ENCODE measurements at places on chromosomes 2 and 18.

DNA sequence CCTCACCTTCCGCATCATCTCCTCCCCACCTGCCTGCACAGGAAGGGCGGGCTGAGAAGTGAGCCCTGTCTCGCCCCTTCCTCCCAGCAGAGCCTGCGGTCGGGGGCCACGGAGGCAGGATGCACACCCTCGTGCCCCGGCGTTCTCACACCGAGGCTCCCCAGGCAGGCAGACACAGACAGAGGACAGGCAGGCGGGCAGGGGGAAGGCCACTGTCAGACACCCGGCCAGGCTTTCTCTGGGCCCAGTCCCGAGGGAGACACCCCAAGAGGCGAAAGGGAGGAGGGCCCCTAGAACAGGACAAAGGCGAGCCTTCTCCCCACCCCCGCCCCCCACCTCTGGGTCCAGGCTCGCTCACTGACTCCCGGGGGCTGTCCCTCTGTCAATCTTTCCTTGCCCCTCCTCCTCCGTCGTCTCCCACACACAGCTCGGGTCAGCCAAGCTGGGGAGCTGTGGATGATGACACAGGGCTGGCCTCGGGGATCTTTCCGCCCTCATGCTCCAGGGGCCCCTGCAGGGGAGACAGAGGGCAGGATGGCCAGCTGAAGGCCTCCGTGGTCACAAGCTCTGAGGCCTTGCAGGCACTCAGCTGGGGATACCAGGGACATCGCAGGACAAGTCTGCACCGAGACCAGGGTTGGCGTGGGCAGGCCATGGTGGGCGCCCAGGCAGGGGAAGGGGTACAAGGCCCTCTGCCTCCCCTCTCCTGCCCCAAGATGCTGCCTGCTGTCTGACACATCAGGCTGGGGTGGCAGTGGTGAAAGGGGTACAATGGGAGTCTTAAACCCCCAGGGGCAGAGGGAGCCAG lies 24.9 kb downstream of the BIN1 start:
- DNase-seq: peak; percentile 71

GRCh38 chr2:200985799-200986198 lies 22.3 kb upstream of the ORC2 start:
- peak; percentile 19 for DNase-seq

GRCh38 chr2:98795891-98796676 lies 65.2 kb upstream of the MGAT4A start:
- no peak for DNase-seq

GRCh38 chr2:30331038-30331437 lies 99.7 kb downstream of the LBH start:
- DNase-seq: no peak

GRCh38 chr18:77344786-77345500 lies 95.3 kb downstream of the GALR1 start:
- no peak for DNase-seq

GRCh38 chr2:16656784-16657391 lies 8.7 kb downstream of the CYRIA start:
- DNase-seq: no peak

GRCh38 chr2:3244486-3244885 lies 133.1 kb downstream of the EIPR1 start:
- DNase-seq: no peak

- DNase-seq: no peak
These were observed 44.5 kb downstream of the USP34 start for GRCh38 chr2:61426267-61426897.

- DNase-seq: no peak
These were observed 149.3 kb downstream of the COL6A3 start for GRCh38 chr2:237264480-237265219.

- DNase-seq: no peak
These were observed 37.3 kb downstream of the APOB start for GRCh38 chr2:21006423-21007128.

DNA sequence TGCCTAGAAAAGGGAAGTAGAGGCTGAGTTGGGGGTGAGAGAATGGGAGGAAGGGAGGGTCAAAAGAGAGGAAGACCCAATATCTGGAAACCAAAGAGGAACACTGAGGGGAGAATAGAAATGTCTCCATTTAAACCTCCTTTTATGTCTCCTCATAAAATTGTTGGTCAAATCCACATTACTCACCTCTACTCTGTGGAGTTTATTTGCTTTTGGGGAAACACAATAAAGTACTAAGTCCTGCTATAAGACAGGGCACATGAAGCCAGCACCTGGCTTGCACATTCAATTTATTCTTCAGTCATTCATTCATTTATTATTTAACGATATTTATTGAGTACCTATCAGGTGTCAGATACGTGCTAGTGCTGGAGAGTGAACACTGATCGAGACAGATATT lies 60.3 kb upstream of the NFE2L2 start:
- no peak for DNase-seq

DNA sequence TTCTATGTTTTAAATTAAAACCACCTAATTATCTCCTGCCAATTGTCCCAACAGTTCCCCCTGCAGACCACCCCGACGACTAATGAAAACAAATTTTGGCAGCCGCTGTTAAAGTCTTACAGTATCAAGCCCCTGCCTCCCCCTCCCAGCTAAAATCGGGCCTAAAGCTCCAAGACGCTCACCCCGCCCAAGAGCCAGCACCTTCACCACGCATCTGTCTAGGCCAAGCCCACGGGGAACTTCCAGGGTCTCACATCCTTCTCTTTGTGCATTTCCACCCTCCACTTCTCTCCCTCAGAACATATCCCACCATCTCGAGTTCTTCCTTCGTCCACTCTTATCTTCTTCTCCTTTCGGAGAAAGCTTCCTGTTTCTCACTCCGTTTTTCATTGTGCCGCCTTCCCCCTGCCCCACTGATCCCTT lies 445 bp downstream of the PRPF40A start:
- no peak for DNase-seq

- peak; percentile 7 for DNase-seq
These were observed 36.6 kb downstream of the ARL6IP6 start for GRCh38 chr2:152755029-152755428.

- DNase-seq: peak; percentile 60
These were observed 69.2 kb downstream of the EHBP1 start for GRCh38 chr2:62774555-62775366.

GRCh38 chr2:127149384-127149783 lies 42.4 kb upstream of the BIN1 start:
- peak; percentile 93 for DNase-seq

- no peak for DNase-seq
These were observed 118.5 kb downstream of the ASXL3 start for GRCh38 chr18:33696332-33697162.

DNA sequence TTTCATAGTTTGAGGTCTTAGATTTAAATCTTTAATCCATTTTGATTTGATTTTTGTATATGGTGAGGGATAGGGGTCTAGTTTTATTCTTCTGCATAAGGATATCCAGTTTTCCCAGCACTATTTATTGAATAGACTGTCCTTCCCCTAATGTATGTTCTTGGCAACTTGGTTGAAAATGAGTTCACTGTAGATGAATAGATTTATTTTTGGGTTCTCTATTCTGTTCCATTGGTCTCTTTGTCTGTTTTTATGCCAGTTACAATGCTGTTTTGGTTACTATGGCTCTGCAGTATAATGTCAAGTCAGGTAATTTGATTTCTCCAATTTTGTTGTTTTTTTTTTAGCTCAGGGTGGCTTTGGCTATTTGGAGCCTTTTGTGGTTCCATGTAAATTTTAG lies 5.9 kb downstream of the FAM171B start:
- no peak for DNase-seq

DNA sequence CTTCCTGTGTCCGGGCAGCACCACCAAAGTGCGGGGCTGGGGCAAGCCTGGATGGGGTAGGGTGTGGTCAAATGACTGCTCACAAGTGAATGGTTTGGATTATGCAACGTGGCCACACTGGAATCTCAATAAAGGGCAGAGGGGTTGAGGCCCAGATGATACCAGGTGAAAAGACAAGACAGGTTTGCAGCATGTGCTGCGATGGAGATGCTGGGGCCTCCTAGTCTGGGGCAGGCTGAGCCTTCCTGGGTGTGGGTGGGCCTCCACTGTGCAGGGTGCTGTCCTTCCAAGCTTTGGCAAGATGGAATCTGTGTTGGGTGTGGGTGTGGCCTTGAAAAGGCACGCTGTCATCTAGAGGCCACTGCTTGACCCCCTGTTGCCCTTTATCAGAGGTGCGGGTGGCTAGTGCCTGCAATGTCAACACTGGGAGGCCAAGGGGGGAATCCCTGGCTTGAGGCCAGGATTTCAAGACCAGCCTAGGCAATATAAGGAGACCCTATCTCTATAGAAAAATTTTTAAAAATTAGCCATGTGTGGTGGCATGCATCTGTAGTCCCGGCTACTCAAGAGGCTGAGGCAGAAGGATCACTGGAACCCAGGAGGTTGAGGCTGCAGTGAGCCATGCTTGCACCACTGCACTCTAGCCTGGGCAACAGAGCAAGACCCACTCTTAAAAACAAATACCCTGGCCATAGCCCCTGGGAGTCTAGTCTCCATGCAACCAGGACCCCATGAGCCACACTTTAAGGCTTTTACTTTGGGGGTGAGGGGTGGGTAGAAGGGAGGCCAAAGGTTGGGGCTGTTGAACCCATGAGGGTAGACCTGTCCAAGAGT lies 13.8 kb downstream of the RRM2 start:
- DNase-seq: no peak

DNA sequence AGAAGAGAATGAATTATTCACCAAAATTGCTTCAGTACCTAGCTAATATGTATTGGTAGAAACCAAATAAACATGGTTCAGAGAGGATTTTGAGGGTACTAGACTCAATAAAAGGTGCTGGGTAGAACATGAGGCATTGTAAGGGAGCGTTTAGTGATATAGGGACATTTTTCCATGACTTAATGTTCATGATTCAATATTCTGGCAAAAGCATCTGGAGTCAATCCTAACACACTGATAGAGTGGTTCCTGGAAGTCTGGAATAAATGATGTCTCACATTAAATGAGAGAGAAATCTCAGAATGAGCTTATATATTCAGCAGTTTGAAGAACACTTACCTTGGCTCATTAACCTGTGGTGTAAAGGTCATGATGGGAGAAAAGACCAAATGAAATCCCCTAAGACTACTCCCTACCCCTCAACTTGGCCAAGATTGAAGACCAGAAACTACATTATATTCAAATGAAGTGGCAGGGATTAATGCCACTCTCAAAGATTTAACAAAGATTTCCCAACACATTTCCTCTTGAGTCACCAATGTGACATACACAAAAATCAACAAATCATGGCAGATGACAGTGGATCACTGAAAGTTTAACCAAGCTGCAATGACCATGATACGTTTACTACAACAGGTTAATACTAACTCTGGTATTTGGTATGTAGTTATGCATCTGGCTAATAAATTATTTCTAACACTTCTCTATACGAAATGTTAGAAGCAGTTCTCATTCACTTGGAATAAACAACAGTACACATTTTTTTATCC lies 309.5 kb downstream of the SATB2 start:
- DNase-seq: peak; percentile 3

DNA sequence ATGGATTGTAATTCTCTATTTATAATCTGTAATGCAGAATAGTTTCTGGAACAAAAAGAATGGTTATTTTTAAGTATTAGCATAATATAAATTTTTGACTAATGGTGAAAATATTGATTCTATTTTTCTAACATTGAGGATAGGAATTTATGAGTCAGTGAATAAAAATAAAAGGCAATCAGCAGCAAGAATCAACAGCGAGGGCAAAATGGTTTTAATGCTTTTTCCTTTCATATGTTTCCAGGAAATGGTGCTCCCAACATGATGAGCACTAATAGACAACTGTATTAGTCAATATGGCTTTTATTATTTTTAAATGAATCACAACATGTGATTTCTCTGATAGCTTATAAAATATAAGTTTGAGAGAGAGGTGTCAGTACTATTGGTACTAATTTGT lies 90.7 kb upstream of the TFPI start:
- DNase-seq: no peak

DNA sequence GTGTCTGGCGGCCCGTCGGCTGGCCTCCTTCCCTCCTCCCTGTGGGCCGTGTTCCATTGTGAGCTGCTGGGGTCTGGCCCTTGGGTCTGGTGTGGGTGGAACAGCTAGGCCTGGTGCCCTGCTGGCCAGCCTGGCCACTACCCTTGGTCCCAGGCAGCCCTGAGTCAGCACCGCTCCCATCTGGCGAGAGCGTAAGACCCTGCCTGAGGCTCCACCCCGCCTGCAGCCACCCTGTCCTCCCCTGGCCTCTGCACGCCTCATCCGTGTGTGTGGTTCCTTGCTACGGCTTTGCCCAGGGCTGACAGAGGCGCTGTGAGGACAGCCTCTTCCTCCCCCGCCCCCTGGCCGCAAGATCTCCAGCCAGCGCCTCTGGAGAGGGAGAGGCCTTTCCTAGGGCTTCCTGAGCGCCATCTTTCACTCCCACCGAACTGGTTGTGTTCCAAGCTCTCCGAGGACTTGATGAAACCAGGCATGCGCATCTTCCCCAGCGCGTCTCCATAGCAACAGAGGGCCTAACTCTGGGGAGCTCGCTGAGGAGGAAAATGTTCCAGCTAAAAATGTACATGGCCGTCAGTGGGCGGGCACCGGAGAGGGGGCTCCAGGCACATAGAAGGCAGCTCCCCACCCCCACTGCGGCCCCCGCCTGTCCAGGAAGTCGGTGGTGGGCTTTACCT lies 83.0 kb downstream of the STPG4 start:
- DNase-seq: peak; percentile 98

GRCh38 chr18:57353940-57354461 lies 1.6 kb downstream of the ST8SIA3 start:
- DNase-seq: peak; percentile 11

DNA sequence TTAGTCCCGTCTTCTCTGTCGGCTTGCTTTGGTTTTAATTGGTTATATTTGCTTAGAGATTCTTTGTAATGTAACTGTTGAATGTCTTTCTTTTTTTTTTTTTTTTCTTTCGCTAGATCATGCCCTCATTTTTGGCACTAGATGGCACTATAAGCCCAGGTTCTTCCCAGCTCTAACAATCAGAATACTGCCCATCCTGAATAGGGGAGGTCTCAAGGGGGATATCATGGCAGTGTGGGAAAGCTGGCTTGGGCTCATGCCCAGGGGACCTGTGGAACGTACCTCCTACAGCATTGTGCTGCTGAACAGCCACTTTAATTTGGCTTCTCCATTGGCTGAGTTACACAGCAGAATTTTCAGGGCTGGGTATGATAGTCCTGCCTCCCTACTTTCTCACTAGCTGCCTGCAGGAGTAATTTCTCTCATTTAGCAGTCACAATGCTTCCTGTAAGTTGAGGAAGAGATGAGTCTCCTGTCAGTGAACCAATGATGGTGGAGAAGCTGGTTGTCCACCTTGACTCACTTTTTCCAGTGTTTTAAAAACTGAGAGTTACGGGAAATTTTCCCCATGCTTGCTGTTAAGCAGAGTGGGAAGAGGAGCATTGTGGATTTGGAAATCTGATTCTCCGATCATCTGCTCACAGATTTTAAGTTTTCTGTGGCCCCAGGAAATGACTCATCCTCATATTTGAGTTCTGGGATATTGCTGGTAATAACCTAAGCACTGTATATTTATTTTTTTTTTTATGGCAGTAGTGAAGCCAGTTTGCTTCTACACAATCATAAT lies 47.2 kb downstream of the RAD51AP2 start:
- DNase-seq: peak; percentile 79

- DNase-seq: peak; percentile 76
These were observed 319.4 kb upstream of the KCNH7 start for GRCh38 chr2:163157891-163158496.

- no peak for DNase-seq
These were observed 121.2 kb downstream of the CAPN13 start for GRCh38 chr2:30686000-30686399.

- DNase-seq: no peak
These were observed 72.2 kb downstream of the EIPR1 start for GRCh38 chr2:3305431-3305830.

- no peak for DNase-seq
These were observed 101.0 kb downstream of the TTC32 start for GRCh38 chr2:19800796-19801195.

GRCh38 chr2:172196768-172197431 lies 94.2 kb upstream of the DLX2 start:
- no peak for DNase-seq

- DNase-seq: no peak
These were observed 129.7 kb downstream of the GALNT1 start for GRCh38 chr18:35711227-35711626.
